ENCODE measurements at places on chromosomes 11 and 22. TPM values are rescaled to one million over a fixed set of nuclear protein-coding genes. Genes with fewer than 3 reads are reported as not detected.
A peak's percentile ranks its signal among the peaks of the same experiment; 100 is the strongest.

GRCh38 chr22:31461699-31462098 is 27.9 kb downstream of the EIF4ENIF1 start:
- no peaks in the 10 kb centered on the region for H3K27me3 ChIP-seq
- H3K27ac ChIP-seq: no peak overlapping the region
- no peak for DNase-seq
- no peak overlapping the region for H3K4me3 ChIP-seq
- H3K4me1 ChIP-seq: peaks cover 17% of the 10 kb centered on the region
- H3K36me3 ChIP-seq: peaks cover 59% of the 10 kb centered on the region

TECTA gene
- 0.34 TPM for total RNA-seq

DNA sequence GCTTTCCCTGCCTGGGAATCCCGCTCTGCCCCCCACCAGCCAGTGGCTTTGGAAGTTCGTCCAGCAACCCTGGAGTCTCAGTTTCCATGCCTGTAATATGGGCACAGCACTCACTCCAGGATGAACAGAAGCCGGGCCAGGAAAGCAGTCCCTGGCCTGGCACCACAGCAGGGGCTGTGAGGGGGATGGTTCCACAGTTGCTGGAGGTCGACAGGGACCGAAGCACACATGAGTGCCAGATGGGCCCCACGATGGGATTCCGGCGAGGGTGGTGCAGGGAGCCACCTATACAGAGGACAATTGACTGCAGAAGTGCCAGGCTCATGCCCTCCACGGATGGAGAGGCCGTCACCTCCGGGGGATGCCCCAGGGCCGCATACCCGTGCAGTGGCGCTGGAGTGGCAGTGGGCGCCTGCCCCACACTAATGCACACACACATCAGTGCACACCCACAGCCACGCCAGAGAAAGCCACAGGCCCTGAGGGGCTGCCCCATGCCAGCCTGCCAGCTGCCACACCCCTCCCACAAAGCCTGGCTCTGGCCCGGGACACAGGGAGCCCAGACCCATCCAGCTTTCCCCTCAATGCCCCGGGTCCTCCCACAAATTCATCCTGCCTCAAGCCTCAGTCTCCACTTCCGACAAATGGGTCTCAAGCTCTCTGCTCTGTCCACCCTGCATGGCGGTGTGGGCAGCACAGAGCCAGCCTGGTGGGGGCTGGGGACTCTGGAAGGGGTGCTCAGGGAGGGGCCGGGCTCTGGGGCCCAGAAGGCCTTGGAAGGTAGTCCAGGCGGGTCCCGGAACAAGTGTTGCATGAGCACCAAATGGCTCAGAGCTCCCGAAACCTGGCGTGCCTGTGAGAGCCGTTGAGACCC is 9.7 kb downstream of the ASCL2 start:
- H3K36me3 ChIP-seq: no peaks in the 10 kb centered on the region
- H3K4me3 ChIP-seq: no peak overlapping the region
- H3K27me3 ChIP-seq: no peaks in the 10 kb centered on the region

DNA sequence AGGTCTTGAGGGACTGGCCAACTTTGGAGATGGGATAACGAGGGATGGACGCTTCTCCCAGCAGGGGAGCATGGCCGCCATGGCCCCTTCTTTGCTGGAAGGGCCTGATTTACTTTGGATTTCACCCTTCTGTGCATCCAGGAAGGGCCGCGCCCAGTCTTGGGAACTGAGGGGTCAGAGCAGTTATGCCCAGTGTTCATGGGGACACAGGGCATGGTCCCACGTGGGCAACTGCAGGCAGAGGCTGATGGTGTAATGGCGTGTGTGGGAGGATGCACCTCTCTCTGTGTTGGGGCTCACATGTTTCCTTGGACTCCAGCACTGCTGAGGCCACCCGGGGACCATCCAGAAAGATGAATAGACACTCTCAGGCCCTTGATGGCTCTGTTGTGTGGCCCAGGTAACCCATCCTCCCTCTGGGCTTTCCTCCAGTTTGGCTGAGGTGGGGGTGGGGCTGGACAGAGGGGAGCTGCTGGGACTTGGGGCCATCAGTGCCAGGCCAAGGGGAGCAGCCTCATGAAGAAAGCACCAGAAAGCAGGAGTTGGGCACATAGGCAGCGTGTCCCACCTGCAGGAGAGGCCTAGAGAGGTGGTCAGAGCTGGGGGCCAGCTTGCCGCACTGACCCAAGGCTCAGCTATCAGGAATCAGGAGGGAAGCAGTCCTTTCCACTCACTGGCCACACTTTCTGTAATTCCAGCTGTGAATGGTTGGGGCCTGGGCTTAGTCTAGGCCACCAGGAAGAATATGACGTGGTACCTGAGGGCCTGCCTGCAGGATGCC is 1033.9 kb downstream of the TBC1D22A start:
- no peak overlapping the region for H3K27ac ChIP-seq
- no peak overlapping the region for H3K4me3 ChIP-seq
- H3K36me3 ChIP-seq: no peaks in the 10 kb centered on the region
- no peaks in the 10 kb centered on the region for H3K27me3 ChIP-seq
- no peak for DNase-seq
- no peaks in the 10 kb centered on the region for H3K4me1 ChIP-seq

- H3K4me1 ChIP-seq: no peaks in the 10 kb centered on the region
- no peak for DNase-seq
- no peak overlapping the region for H3K27ac ChIP-seq
Observed at GRCh38 chr22:47030143-47030661, 267.8 kb downstream of the TBC1D22A start.

DNA sequence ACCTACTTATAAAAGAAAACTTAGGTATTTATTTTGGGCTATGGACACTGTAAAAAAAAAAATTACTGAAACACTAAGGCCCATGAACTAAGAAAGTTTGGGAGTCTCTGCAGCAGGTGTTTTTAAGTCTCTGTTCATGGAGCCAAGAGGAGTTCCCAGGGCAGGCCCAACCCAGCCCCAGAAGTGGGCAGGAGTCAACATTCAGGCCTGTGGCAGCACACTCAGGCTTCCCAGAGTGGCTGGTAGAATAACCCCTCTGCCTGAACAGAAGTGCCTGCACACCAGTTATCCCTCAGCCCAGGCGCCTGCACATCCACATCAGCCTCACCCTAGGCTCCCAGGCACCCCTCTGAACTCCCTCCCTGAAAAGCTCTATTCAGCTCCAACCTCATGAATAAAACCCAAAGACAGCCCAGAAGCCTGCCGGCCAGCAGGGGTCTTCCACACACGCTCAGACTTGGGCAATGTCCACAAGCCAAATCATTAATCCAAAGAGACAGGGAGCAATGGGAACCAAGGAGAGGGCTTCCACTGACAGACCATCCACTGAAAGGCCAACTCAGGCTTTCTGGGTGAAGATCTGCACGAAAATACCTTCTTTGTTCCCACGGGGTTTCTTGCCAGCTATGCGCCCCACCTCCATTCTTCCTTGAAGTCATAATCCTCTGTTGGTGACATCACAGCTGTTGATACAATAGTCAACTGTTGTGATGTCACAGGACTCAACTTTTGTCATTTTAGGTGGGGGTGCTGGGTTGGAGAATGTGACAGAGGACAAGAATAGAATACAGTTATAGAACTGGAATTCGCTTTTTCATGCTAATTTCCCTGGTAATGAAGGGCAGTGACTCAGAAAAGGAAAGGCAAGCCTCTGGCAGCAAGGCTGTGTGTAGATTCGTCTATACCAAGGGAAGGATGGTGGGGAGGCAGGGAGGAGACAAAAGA is 83.7 kb downstream of the RPL27A start:
- no peaks in the 10 kb centered on the region for H3K4me1 ChIP-seq
- H3K27me3 ChIP-seq: peaks cover 13% of the 10 kb centered on the region
- H3K36me3 ChIP-seq: no peaks in the 10 kb centered on the region
- H3K4me3 ChIP-seq: no peak overlapping the region
- no peak overlapping the region for H3K27ac ChIP-seq

DNA sequence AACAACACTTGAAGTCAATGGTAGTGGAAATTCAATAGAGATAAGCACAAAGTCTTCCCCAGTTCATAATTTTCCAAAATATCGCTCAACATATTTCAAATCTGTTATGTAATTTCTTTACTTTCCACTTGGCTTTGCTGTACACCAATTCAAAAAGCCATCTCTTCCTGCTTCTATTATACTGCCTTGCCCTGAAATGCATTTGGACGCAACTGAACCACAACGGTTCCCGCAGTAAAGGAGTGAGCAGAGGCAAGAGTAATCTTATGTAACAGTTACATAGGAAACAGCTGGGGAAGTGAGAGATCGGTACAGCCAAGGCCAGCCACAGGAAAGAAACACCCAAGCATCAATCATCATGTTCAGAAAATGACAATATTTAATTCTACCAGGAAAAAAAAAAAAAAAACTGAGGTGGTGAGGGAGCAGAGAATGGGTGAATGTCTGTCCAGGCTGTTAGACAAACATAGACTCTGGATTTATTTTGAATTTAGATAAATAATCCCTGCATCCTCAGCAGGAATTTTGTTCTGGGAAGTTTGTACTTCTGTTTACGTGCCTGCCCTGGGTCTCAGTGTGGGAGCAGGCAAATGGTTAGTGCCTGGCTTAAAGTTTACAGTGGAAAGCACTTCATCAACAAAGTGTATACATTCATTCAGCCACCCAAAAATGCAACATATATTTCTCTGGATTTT is 392.2 kb downstream of the ETS1 start:
- no peak overlapping the region for H3K4me3 ChIP-seq
- peak overlapping the region; percentile 60 for H3K27ac ChIP-seq
- peaks cover 47% of the 10 kb centered on the region for H3K4me1 ChIP-seq
- no peaks in the 10 kb centered on the region for H3K36me3 ChIP-seq
- DNase-seq: peak; percentile 42

DNA sequence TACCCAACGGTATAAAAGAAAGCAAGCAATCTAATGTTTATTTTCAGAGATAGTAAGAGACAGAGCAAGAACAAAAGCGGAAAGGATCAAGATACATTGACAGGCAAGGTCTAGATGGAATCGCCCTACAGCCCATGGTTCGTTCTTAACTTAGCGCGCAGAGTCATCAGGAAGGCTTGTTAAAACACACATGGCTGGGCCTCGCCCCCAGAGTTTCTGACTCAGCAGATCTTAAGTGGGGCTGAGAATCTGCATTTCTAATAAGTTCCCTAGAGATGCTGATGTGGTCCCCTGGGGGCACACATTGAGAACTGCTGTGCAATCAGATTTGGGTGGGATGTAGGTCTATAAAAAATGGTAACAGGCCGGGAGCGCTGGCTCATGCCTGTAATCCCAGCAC is 35.8 kb upstream of the CHRM4 start:
- H3K27me3 ChIP-seq: no peaks in the 10 kb centered on the region
- H3K4me1 ChIP-seq: no peaks in the 10 kb centered on the region
- H3K4me3 ChIP-seq: no peak overlapping the region
- H3K36me3 ChIP-seq: peaks cover 15% of the 10 kb centered on the region
- no peak overlapping the region for H3K27ac ChIP-seq

DNA sequence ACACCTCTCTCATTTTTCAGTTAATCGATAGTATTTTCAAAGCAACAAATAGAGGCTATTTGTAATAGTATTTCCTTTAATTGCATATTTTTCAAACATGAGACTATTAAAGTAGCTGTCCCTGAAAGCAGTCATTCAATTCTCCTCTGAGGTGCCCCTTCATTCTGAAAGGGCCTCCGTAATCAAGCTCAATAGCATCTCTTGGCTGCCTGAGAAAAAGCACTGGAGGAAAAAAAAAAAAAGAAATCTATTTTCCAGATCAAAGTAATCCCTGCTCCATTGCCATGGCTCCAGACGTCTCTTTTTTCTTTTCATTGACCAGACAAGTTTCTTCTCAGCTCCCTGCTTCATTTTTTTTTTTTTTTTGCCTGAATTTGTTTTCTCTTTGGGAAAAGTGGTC is 154.5 kb upstream of the BLID start:
- no peak overlapping the region for H3K27ac ChIP-seq
- no peaks in the 10 kb centered on the region for H3K4me1 ChIP-seq
- no peaks in the 10 kb centered on the region for H3K27me3 ChIP-seq
- no peak overlapping the region for H3K4me3 ChIP-seq

GRAP2 gene
- total RNA-seq: 31.3 TPM

GRCh38 chr11:10678101-10678500 is 15.5 kb downstream of the IRAG1 start:
- DNase-seq: no peak
- no peak overlapping the region for H3K4me3 ChIP-seq
- H3K27ac ChIP-seq: no peak overlapping the region
- H3K4me1 ChIP-seq: no peaks in the 10 kb centered on the region

FXYD2 gene
- 3.4 TPM for total RNA-seq

- DNase-seq: no peak
- H3K27me3 ChIP-seq: no peaks in the 10 kb centered on the region
- H3K36me3 ChIP-seq: no peaks in the 10 kb centered on the region
- H3K4me3 ChIP-seq: no peak within 1 kb of the TSS
Observed at GRCh38 chr11:1157645-1158591, at the start of gene MUC5AC. TSS of gene MUC5AC (plus strand) at chr11:1157953. CDS start at chr11:1158000, 47 bp downstream.

DNA sequence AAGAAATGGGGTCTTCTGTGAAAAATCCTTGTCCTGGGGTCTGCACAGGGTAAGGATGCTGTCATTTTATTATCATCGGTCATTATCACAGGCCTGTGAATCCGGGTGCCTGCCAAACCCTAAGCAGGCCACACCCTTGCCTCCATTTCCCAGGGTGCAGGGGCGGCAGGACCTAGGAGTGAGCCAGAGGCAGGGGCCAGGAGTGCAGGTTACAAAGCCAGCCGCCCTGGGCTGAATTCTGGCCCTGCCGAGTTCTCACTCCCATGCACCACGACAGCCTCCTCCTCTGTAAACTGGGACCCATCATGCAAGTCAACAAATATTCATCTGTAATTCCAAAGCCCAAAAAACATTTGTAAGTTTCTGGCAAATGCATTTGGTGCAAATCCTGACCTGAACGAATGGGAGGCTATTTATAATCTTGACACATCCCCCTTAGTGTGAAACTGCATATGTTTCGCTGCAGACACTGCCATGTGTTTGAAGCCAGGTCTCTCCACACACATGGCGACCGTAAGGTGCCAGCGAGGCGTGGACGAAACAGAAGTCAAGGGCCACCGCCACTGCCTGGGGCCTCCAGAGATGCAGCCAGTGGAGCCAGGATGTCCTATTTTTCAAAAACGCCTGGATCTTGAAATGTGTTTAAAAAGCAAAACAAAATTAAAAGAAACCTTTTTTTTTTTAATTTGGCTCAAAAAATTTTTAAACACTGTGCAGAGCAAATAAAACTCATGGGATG is 6.7 kb downstream of the CD5 start:
- H3K27me3 ChIP-seq: no peaks in the 10 kb centered on the region
- no peak for DNase-seq
- H3K4me1 ChIP-seq: peaks cover 96% of the 10 kb centered on the region

IFITM1 gene
- total RNA-seq: 208 TPM
